ENCODE measurements at places on chromosomes 5 and 9.

DNA sequence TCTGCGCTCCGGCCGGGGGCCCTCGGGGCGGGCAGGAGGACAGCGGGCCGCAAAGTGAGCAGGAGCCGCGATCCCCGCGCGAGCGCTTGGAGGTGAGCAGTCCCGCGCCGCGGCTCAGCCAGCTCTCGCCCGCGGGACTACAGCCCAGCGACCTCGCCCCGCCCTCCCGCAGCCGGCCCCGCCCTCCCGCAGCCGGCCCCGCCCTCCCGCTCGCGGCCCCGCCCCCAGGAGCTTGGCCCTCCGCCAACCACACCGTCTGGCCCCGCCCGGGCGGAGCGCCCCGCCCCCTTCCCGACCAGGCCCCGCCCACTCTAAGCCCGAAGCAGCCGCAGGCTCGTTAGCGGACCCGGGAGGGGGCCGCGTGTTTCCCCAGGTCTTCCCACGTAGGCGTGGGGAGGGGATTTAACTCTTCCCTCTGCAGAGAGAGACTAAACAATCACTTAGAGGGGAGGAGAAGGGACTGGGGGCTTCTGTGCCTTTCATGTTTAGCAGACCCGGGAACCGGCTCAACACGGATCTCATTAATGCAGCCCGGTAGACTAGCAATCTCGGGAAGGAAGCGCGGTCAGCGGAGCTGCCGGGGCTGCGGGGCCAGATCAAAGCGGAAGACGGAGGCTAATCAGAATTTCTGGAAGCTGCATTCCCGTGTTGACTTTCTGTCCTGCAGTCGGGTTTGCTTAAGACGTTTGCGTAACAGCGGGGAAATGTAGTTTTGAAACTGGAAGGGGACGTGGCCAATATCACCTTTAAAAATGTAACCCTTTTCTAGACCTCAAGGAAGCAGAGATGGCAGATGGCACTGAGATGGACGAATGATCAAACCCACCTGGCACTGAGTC lies at the start of gene MYO10:
Gene MYO10, minus strand, starts transcription at position 139 of the 839 bp plus-strand sequence. CDS start 480 bp downstream, outside the sequence.
- peak; percentile 88 for ATAC-seq

DNA sequence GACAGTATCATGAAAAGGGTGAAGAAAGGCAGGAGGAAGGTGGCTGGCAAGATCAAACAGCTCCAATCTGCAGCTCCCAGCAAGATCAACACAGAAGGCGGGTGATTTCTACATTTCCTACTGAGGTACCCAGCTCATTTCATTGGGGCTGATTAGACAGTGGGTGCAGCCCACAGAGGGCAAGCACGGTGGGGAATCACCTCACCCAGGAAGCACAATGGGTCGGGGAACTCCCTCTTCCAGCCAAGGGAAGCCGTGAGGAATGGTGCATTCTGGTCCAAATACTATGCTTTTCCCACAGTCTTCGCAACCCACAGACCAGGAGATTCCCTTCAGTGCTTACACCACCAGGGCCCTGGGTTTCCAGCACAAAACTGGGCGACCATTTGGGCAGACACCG lies 66.8 kb downstream of the CAMSAP1 start:
- no peak for ATAC-seq

DNA sequence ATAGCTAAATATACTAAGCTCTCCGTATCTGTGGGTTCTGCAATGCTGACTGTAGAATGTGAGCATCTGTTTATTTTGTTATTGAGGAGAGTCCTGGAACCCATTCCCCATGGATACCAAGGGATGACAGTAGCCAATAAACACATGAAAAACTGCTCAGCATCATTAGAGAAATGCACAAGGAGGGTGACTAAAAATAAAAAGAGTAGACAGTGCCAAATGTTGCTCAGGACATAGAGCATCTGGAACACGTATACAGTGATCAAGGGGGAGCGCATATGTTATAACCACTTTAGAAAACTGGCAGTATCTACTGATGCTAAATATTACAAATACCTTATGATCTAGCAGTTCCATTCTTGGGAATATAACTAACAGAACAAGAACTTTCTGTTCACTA lies 31.0 kb downstream of the MARCHF6 start:
- no peak for ATAC-seq

GRCh38 chr9:7173139-7173538 lies 415.4 kb downstream of the KDM4C start:
- ATAC-seq, result no peak

DNA sequence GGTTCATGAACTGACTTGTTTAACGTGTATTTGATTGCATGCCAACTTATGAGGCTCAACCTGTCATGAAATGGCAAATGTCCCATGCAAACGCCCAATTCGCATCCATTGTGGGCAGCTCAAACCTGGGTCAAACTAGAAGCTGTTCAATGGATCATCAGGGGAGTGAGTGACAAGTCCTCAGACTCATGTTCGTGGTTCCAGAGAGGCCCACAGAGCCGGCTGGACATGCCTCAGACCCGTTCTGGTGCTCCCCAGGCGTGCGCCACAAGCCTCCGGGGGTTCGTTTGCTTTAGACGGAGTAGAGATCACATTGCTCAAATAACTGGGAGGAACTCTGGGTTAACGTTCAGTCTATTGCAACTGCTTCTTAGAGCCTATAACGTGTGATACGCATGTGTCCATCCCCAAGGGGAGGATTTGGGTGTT lies 15.0 kb downstream of the GFI1B start:
- ATAC-seq, result no peak

- no peak for ATAC-seq
Measured at GRCh38 chr5:104628911-104629310, 1066.3 kb upstream of the NUDT12 start.

GRCh38 chr9:126615791-126616447 lies 2.2 kb downstream of the LMX1B start:
- no peak for ATAC-seq

GRCh38 chr5:168163966-168164365 lies 127.5 kb upstream of the WWC1 start:
- ATAC-seq, result no peak

DNA sequence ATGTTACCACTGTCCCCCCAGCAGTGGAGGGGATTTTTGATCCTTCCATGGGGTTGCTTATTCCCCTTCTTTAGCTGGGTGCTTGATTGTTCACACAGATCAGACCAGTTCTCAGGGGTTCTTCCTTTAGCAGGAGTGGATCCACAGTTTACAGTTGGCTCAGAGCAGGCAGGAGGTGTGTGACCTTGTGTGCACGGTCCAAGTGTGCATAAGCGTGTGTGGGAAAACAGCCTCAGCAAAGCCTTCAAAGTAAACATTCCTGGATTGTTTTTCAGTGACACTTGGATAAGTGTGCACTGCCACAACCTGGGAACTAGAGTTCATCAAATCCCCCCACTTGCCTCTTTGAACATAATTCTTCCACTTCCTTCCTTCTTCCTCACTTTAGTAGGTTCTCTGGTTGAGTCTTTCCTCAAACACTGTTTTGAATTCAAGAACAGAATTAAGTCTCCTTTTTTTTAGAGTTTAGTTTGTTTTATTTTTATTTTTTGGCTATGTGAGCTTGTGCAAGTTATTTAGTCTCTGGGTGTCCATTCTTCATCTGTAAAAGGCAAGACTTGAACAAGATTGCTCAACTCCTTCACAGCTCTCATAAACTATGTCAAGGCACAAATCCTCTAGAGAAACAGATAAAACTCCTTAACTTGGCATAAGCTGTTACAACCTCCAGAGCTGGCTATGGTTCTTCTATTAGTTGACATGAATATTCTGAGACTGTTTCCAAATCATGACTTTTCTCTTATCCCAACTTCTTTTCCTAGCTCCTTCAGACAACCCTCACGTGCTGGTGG lies 78.0 kb downstream of the OSMR start:
- no peak for ATAC-seq

GRCh38 chr5:120014535-120014934 lies 385.2 kb downstream of the FAM170A start:
- ATAC-seq, result no peak

DNA sequence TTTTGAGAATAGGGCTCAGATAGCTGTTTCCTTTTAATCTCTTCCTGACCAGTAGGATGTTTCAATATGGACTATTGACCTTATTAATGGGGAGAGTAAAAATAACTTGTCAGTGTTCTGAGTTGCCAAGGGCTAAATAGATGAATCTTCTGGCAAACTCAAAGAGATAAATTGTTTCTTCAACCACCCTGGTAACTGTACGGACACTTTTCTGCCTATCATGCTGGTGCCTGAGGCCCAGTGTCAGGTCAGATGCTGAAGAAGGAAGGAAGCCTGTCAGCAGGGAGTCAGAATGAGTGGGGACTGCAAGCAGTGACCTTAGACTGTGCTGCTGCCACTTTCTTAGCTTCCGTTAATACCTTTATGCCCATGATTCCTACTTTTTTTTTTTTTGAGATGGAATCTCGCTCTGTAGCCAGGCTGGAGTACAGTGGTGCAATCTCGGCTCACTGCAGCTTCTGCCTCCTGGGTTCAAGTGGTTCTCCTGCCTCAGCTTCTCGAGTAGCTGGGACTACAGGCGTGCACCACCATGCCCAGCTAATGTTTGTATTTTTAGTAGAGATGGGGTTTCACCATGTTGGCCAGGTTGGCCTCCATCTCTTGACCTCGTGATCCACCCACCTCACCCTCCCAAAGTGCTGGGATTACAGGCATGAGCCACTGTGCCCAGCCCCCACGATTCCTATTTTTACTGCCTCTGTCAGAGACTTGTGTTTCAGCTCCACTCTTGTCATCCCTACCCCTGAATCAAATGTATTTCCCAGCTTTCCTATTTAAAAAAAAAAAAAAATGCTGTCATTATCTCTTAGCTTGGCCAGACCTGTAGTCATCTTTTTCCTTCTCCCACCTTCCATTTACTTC lies 33.7 kb downstream of the TGFBR1 start:
- ATAC-seq, result no peak

GRCh38 chr5:127813633-127814587 lies 110.7 kb downstream of the CCDC192 start:
- no peak for ATAC-seq

GRCh38 chr5:61637566-61637965 lies 305.5 kb downstream of the ZSWIM6 start:
- ATAC-seq, result peak; percentile 64

GRCh38 chr9:137804908-137805630 lies 72.5 kb upstream of the CACNA1B start:
- ATAC-seq, result no peak

DNA sequence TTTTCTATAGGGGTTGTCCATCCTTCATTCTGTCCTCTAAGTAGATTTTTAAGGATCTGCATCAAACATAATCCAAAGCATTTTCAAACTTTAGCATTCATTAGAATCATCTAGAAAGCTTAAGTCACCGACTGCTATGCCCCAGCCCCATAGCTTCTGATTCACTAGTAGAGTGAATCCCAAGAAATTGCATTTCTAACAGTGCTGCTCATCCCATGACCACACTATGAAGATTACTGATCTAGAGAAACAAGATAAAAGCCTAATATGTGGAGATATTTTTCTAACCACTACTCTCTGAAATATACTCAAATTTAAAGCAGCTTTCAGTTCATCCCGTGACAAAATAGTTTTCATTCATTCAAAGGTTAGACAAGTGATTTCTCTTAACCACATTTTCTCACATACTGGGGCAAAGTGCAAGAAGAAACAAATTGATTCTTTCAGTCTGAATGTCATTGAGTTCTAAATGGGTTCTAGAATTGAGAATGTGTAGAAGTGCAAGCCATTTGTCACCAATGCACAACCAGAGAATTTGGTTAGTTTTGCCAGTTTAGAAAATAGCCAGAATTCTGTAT lies 286.9 kb upstream of the CD180 start:
- ATAC-seq, result no peak

DNA sequence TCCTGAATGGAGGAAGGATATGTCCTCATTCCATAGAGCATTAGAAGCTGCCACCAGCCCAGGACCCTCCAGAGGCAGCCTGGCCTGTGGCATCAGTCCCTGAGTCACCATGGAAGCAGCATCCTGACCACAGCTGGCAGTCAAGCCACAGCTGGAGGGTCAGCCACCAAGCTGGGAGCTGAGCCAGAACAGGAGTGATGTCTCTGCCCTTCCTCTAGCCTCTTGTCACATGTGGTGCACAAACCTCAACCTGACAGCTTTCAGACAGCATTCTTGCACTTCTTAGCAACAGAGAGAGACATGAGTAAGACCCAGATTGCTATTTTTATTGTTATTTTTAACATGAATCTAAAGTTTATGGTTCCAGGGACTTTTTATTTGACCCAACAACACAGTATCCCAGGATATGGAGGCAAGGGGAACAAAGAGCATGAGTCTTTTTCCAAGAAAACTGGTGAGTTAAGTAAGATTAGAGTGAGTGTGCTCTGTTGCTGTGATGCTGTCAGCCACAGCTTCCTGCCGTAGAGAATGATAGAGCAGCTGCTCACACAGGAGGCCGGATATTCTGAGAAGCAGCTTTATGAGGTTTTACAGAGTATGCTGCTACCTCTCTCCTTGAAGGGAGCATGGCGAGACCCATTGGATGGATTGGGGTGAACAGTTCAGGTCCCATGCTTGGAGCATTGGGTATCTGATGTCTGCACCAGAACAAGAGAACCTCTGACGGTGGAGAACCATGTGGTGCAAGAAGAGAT lies 13.0 kb upstream of the CYFIP2 start:
- no peak for ATAC-seq

- no peak for ATAC-seq
Measured at GRCh38 chr9:135046739-135047350, 40.6 kb upstream of the OLFM1 start.

GRCh38 chr5:166540156-166540555 lies 1751.3 kb upstream of the WWC1 start:
- ATAC-seq, result no peak

DNA sequence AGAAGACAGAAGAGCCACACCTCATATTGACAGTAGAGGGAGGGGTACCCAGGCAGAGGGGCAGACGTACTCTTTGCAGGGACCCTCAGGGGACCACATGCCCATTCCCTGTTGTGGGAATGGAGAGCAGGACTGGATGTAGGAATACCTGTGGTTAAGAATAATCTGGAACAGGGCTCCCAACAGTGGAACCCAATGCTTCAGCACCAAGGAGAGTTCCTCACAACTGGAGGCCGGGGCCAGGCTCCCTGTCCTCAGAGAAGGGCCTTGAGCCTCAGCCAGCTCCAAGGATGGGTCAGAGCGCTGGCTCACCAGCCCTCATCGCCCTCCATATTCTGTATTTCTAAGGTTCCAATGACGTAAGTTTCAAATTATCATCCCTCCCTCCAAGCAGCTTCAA lies 7.4 kb upstream of the SHC3 start:
- no peak for ATAC-seq

DNA sequence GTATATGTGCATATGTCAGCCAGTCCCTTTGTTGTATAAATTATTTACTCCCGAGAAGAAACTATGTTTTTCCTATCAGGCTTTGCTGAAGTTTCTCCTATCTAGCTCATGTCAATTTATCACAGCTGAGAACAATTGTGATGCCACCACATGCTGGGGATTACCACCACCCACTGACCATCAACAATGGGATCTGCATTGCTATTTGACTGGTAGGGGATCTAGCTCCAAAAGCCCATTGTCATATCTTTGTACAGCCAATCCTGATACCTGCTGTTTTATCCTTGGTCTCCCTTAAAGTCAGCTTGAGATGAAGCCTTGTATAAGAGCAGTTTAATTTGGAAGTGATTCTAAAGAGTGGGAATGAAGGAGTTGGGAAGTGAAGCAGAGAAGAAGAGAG lies 53.9 kb upstream of the KCNN2 start:
- no peak for ATAC-seq

DNA sequence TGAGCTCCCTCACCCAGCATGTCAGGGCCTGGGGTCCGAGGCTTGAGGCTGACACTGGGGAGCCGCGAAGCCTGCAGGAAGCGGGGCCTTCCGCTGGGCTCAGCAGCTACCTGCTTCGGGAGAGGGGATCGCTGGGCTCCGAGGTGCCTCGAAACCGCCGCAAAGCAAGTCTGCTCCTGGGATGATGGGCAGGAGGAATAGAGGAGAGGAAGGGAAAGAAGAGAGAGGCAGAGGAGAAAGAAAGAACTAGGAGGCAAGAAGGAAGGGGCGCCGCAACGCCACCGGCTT lies 1.5 kb upstream of the PRDM12 start:
- no peak for ATAC-seq

All from motor neuron (in vitro differentiated cells).